Hindlimb muscle (tissue), 1 donor: ENCODE measurements at places on chromosomes 1 and 21. TPM values are rescaled to one million over a fixed set of nuclear protein-coding genes. Genes with fewer than 3 reads are reported as not detected.

Gene HMCN1
- polyA plus RNA-seq = 3.9 TPM

Gene RGS7
- polyA plus RNA-seq = not detected

Gene PIK3R3
- polyA plus RNA-seq = 12.8 TPM

Gene UTS2
- not detected for polyA plus RNA-seq

Gene CBS
- 15.2 TPM for polyA plus RNA-seq

Gene KRTAP22-1
- polyA plus RNA-seq = not detected

Gene DIRAS3
- polyA plus RNA-seq = 3.9 TPM

Gene HEYL
- polyA plus RNA-seq = 56.8 TPM

Gene HMGCS2
- polyA plus RNA-seq = not detected

Gene LCE1D
- not detected for polyA plus RNA-seq

Gene SLAMF7
- polyA plus RNA-seq = 0.71 TPM
